ENCODE measurements at places on chromosomes 6 and 20.

GRCh38 chr20:14830899-14831298 is 493.5 kb upstream of the FLRT3 start:
- no peaks in the 10 kb centered on the region for H3K4me1 ChIP-seq
- H3K27me3 ChIP-seq, result no peaks in the 10 kb centered on the region
- H3K27ac ChIP-seq, result no peak overlapping the region
- no peaks in the 10 kb centered on the region for H3K36me3 ChIP-seq

DNA sequence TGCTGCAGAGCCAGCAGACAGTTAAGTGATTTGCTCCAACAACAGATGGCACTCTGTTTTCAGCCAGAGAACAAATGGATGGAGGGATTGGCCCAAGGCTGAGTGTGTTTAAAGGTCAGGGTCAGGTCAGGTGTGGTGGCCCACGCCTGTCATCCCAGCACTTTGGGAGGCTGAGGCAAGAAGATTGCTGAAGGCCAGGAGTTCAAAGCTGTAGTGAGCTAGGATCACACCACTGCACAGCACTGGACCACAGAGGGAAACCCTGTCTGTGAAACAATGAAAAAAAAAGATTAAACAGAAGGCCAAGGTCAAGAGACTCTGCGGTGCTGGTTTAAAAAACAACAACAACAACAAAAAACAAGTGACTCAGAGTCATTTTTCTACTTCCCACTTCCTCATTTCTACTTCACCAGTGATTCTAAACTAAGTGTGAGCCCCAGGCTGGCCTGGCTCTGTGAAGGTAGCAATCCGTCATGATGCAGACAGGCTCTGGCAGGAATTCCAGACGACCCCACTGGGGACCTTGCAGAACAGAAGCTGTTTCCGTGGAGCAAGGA is 42.5 kb upstream of the ARMC2 start:
- H3K36me3 ChIP-seq, result no peaks in the 10 kb centered on the region
- no peak for DNase-seq
- H3K27me3 ChIP-seq, result no peaks in the 10 kb centered on the region
- no peak overlapping the region for H3K27ac ChIP-seq
- no peak overlapping the region for H3K4me3 ChIP-seq
- H3K4me1 ChIP-seq, result no peaks in the 10 kb centered on the region

DNA sequence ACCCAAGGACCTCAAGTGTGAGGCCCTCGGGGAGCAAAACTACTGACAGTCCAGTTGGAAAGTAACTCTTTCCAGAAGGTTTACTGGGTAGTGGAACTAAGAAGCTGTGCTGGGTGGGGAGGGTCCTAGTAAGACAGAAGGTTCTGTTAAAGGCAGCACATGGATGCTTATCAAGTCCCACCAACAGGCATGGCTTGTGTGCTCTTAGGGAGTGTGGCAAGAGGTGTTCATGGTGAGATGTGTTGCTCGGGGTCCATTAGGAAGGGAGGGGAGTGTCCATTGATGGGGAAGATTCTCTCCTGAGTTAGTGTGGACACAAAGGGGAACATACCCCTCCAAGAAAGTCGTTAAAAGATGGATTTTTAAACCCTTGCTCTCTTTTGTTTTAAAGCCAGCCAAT is 120.6 kb downstream of the LY86 start:
- H3K4me3 ChIP-seq, result no peak overlapping the region
- H3K4me1 ChIP-seq, result peaks cover 24% of the 10 kb centered on the region
- DNase-seq, result no peak
- H3K27me3 ChIP-seq, result no peaks in the 10 kb centered on the region
- no peaks in the 10 kb centered on the region for H3K36me3 ChIP-seq

DNA sequence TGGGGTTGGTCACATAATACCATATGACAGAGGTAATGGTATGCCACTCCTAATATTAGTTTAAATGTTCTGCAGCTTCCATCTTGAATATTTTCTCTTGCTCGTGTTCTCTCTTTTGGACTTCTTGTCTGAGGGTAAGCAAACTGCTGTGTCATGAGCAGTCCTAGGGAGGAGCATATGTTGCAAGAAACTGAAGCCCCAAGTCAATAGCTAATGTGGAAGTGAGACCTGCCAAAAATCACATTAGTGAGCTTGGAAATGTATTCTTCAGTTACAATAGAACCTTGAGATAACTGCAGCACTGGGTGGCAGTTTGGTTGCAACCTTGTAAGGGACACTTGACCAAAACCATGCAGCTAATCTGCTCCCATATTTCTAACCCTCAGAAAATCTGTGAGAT is 178.2 kb upstream of the IMPG1 start:
- H3K27me3 ChIP-seq, result no peaks in the 10 kb centered on the region
- no peaks in the 10 kb centered on the region for H3K36me3 ChIP-seq
- no peak for DNase-seq

- no peak for DNase-seq
- H3K36me3 ChIP-seq, result peaks cover 4% of the 10 kb centered on the region
- H3K4me1 ChIP-seq, result peaks cover 38% of the 10 kb centered on the region
- H3K27me3 ChIP-seq, result no peaks in the 10 kb centered on the region
Observed at GRCh38 chr6:149347067-149347466, 29.6 kb downstream of the TAB2 start.

DNA sequence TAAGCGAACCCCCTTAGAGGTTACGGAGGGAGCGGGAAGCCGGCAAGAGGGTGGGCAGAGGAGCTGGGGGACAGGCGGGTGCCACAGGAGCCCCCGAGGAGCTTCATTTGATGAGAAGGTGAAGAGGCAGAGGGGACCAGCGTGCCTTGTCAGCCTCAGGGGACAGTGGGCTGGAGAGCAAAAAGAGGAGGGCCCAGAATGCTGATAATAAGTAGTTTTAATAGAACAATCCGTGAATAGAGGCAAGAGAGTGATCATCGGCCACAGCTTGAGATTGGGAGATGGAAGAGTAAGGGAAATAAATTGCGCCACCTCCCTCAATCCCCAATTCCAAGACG is 1.3 kb downstream of the COL19A1 start:
- no peaks in the 10 kb centered on the region for H3K27me3 ChIP-seq
- H3K4me3 ChIP-seq, result peak overlapping the region; percentile 49
- no peaks in the 10 kb centered on the region for H3K36me3 ChIP-seq
- peaks cover 29% of the 10 kb centered on the region for H3K4me1 ChIP-seq
- peak overlapping the region; percentile 59 for H3K27ac ChIP-seq
- DNase-seq, result no peak

- peaks cover 89% of the 10 kb centered on the region for H3K27me3 ChIP-seq
- no peak for DNase-seq
- no peaks in the 10 kb centered on the region for H3K36me3 ChIP-seq
- H3K4me1 ChIP-seq, result peaks cover 9% of the 10 kb centered on the region
- H3K27ac ChIP-seq, result no peak overlapping the region
Observed at GRCh38 chr20:37570419-37570818, 42.7 kb upstream of the BLCAP start.

- peaks cover 66% of the 10 kb centered on the region for H3K36me3 ChIP-seq
- DNase-seq, result no peak
- no peak overlapping the region for H3K4me3 ChIP-seq
- H3K27ac ChIP-seq, result no peak overlapping the region
- no peaks in the 10 kb centered on the region for H3K27me3 ChIP-seq
- no peaks in the 10 kb centered on the region for H3K4me1 ChIP-seq
Observed at GRCh38 chr6:75880305-75880704, 131.3 kb downstream of the MYO6 start.

DNA sequence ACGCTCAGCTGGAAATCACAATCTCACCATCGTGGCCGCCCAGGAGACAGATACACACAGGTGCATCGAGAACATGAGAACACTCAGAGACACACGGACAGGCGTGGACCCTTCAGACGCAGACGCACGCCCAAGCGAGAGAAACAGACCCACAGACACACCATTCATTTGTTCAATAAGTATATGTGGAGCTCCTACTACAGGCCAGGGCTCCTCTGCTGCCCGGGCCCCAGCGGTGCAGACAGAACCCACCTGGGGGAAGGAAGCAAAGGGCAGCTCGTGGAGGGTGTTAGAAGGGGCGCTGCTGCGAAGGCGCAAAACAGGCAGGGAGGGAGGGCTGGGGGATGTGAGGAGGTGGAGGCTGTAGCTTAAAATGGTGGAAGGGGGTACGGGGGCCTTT is 39.2 kb downstream of the SRC start:
- peaks cover 3% of the 10 kb centered on the region for H3K4me1 ChIP-seq
- H3K4me3 ChIP-seq, result no peak overlapping the region
- DNase-seq, result no peak
- no peaks in the 10 kb centered on the region for H3K27me3 ChIP-seq
- no peak overlapping the region for H3K27ac ChIP-seq

DNA sequence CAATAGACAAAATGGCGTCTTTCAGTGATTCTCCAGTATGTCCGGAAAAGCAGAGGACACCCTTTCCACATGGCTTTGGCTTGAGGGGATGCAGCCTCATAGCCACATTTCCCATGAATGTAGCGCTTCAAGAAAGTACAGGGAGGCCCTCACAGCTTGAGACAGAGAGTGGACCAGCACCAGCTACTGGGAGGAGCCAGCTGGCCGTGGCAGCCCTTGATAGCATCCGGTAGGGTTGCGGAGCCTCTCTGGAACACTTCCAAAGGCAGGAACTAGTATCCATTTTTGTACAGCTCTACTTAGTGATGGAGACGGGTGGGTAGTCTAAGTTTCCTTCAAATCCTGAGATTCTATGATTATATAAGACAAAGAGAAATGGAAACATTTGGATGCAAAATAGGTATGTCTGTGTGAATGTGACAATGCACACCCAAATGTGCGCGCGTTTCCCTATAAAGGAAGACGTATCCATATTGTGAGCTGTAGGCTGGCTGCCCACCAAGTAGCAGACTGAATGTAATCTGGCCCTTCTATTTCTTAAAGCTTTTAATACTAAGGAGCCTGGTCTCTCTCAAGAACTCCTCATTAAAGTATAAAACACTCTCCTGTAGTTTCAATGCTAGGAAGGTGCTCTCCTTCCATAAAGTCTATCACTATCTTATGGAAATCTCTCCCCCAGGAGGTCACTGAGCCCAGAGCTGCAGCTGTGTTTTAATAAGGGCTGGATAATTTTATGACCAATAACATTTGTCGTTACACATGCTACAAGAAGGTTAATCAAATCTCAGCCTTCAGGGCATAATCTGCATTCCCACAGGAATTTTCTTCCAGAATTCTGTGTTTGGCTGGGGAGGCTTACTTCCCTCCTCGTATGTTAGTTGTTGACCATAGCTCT is 74.0 kb downstream of the SOBP start:
- no peak for DNase-seq
- no peak overlapping the region for H3K4me3 ChIP-seq
- H3K4me1 ChIP-seq, result no peaks in the 10 kb centered on the region
- no peaks in the 10 kb centered on the region for H3K36me3 ChIP-seq
- H3K27me3 ChIP-seq, result no peaks in the 10 kb centered on the region

GRCh38 chr6:83062225-83062624 is 3.4 kb downstream of the UBE3D start:
- no peaks in the 10 kb centered on the region for H3K27me3 ChIP-seq
- DNase-seq, result no peak
- no peaks in the 10 kb centered on the region for H3K4me1 ChIP-seq

- no peak for DNase-seq
- no peaks in the 10 kb centered on the region for H3K4me1 ChIP-seq
- no peaks in the 10 kb centered on the region for H3K36me3 ChIP-seq
- H3K4me3 ChIP-seq, result no peak overlapping the region
- H3K27ac ChIP-seq, result no peak overlapping the region
Observed at GRCh38 chr6:89323511-89323971, 8.4 kb upstream of the GABRR2 start.

DNA sequence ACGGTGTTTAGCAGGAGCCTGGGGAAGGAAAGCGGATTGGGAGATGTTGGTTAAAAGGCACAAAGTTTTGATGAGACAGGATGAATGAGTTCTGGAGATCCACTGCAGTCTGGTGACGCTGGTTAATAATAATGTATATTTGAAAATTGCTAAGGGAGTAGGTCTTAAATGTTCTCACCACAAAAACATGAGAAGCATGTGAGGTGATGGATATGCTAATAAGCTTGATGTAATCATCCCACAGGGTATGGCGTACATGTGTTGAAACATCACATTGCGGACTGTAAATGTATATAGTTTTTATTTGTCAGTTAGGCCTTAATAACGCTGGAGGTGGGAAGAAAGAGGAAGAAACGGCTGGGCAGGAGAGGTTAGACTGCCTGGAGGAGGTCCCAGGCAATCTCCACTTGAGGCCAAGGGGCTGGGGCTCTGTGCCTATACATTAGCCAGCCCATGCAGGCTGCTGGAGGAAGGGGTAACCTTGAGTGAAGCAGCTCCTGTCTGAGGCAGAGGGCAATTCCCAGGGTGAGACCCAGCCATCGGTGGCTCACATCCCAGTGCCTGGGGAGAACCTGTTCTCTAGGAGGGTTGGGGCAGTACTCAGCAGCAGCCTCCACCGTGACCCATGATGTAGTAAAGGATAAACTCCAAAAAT is 188.2 kb upstream of the QKI start:
- no peaks in the 10 kb centered on the region for H3K4me1 ChIP-seq
- DNase-seq, result no peak
- H3K4me3 ChIP-seq, result no peak overlapping the region
- H3K27me3 ChIP-seq, result no peaks in the 10 kb centered on the region
- H3K36me3 ChIP-seq, result no peaks in the 10 kb centered on the region
- no peak overlapping the region for H3K27ac ChIP-seq

All from esophagus squamous epithelium (tissue), 5 donors.